Activated CD4-positive, CD25-positive, alpha-beta regulatory T cell (primary cell): ENCODE measurements at places on chromosomes 12 and 14.

GRCh38 chr12:48160046-48160445 lies 2.7 kb upstream of the ASB8 start:
- no peak for DNase-seq

DNA sequence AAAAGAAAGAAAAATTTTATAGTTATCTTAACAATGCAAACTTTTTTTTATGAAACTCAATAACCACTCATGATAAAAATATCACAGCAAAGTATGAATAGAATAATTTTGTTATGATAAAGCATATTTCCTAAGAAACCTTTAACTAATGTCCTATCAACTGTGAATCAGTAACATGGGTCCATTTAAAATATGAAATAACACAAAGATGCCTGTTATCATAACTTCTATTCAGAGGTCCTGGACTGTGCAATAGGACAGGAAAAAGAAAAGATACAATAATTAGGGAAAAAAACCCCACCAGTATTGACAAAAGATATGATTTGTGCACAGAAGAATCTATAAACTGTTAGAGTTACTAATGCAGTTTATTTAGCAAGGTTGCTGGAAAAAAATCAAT lies 245.4 kb downstream of the FOXN3 start:
- no peak for DNase-seq

- DNase-seq = no peak
Measured at GRCh38 chr12:90851800-90852718, 102.9 kb downstream of the CCER1 start.

- no peak for DNase-seq
Measured at GRCh38 chr12:62933602-62934238, 1.2 kb downstream of the PPM1H start.

GRCh38 chr12:49260571-49261363 lies 4.1 kb upstream of the TUBA1C start:
- DNase-seq = no peak

DNA sequence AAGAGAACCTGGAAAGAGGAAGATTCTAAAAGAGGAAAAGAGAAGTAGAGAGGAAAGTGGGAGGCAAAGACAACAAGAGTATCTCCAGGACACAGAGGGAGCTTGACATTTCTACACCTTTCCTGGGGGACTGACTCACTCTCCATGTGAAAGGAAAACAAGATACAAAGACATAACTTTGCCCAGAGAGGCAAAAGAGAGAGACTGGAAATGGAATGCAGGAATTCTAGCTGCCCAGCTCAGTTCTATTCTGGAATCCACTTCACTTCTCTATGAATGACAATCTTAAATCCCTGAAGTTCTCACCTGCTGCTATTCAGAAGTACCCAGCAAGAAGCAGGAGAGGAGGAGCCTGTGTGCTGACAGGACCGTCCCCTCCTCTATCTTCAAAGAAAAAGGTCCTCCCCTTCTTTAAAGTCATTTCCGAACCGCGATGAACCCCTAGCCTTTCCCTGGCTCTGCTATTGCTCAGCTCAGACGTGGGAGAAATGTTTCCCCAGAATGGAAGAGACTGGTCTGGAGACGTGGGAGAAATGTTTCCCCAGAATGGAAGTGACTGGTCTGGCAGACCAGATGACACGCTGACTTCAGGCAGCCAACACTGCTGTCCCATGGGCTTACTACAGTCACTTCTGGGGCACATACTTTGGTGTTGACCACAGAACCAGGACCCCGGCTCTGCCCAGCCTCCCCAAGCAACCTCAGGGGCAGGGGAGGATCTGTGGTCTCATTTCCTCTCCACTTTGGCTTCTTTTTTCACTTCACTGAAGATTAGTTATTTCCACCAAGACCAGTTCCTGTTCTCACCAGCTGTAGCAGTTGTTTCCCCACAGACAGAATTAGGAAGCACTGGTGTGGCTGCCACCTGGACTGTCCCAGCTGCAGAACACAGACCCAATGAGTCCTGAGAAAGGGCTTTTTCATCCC lies 8.3 kb downstream of the FMNL3 start:
- DNase-seq = no peak

DNA sequence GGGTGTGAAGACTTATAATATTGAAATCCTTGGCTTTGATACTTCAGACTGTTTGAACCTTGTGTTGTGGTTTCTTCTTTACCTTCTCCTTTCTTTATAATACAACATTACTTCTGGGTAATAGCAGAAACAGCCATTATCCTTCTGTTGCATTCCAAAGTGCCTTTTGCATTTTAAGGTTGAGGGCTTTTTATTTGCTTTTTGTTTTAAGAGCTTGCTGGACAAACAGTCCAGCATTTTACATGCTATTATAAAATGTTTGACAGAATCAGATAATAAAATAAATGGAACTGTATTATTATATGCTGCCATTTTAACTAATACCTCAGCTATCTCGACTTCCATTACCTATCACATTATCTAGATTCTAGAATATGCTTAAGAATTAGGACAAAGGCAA lies 14.0 kb downstream of the RNF34 start:
- DNase-seq = no peak

DNA sequence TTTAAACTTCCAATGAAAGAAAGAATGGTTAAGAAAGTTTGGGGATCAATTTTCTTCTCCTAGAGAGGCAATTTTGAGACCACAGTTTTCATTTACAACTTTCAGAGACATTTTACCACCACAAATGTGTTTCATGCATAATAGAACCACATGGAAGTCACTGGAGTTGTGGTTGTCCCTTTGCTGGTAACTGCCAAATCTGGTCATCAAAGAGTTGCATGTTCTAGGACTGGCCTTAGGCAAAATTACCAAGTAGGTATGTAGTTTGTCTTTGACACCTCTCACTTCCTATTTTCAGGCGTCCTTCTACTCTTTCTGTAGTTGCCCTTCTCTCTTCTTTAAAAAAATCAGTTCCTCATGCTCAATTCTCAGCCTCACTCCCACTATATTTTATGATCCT lies 54.3 kb upstream of the TMX1 start:
- DNase-seq = no peak

GRCh38 chr12:131535779-131536178 lies 175.1 kb upstream of the SFSWAP start:
- DNase-seq = no peak
